ACHN (cell line): ENCODE measurements at places on chromosomes 5 and 9.

DNA sequence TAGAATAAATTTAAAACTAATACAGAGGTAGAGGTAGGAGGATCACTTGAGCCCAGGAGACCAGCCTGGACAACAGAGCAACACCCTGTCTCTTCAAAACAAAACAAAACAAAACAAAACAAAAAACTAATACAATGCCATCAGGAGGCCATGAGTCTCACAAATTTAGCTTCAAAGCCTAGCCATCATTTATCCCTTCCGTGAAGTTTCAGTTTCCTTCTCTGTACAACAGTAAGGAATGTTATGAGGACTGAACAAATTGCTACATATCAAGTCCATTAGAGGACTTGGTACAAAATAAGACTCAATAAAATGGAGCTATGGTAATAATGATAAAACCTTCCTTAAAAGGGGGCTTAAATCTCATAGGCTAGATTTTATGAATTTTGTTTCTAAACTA, 60.8 kb downstream of the MAPKAP1 start:
- no peak for DNase-seq

DNA sequence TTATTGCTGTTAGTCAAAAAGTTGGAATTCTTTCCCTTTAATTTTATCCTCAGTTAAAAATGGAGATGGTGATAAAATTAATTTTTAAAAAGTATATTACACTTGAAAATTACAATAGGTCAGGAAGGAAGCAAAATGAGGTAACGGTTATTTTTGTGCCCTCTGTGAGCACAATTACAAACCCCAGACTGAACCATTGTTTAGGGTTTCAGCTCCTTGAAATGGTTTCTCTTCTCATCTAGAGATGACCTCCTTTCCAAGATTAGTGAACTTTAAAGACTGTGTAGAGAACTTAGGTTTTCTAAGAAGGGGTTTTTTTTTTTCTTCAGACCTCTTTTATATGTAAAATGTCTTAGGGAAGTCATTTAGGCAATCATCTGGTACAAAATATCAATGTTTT, 126.2 kb upstream of the CHD1 start:
- DNase-seq = no peak

DNA sequence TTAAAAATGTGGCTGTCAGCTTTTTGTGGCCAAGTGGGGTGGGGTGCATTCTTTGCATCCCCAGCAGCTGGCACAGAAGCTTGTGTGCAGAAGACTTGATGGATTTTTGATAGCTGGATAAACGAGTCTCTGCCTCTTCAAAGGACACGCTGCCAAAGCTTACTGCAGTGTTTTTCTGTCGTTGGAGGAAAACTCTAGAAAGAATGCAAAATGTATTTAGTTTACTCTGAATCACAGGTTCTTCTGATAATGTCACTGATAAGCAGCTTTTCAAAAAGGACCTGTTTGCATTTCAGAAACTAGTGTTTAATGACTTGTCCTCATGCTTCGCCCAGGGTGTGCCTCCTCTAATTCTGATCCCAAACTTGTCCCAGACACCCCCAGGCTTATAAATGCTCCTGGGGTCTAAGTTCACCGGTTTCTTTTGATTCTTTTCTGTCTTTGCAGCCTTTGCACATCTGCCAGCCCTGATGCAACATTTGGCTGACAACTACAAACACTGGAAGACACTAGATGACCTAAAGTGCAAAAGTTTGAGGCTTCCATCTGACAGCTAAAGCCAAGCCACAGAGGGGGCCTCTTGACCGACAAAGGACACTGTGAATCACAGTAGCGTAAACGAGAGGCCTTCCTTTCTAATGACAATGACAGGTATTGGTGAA, 66.0 kb downstream of the WDR41 start:
- no peak for DNase-seq

DNA sequence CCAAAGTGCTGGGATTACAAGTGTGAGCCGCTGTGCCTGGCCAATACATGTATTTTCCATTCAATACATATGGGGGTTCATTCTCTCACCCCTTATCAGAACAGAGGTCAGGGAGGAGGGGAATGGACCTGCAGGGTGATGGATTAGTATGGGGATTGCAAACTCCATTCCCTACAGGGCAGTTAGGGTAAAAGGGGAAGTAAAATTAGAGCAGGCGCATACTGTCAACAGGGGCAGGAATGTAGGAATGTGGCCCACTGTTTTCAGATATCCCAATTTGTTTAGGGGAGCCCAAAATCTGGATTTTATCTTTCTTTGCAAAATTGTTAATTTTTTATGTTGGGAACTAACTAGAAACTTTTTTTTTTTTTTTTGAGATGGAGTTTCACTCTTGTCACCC, 46.4 kb upstream of the SLC44A1 start:
- DNase-seq = no peak

GRCh38 chr5:35209862-35210261, 20.4 kb downstream of the PRLR start:
- DNase-seq = no peak

DNA sequence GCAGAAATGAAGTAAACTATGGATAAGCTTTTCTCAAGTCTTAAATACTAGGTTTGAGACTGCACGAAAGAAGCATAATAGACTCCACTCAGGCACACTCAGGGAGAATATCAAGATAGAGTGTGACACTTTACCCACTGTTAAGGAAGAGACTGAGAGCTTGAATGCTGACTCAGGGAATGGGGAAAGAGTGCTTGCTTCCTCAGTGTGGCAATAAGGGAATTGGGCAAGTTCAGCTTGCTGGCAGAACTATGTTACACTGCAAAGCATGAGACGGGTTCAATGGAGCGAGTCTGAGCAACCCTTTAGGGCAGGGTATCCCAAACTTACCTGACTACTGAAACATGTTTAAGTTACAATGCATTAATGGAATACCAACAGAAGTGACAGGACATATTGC, 237.7 kb upstream of the MEF2C start:
- no peak for DNase-seq
